ENCODE measurements at places on chromosomes 7 and 10.

GRCh38 chr7:73359746-73360375, 31.9 kb downstream of the FKBP6 start:
- no peak for DNase-seq

- no peak for DNase-seq
Measured at GRCh38 chr7:151449990-151450389, 10.0 kb upstream of the CRYGN start.

DNA sequence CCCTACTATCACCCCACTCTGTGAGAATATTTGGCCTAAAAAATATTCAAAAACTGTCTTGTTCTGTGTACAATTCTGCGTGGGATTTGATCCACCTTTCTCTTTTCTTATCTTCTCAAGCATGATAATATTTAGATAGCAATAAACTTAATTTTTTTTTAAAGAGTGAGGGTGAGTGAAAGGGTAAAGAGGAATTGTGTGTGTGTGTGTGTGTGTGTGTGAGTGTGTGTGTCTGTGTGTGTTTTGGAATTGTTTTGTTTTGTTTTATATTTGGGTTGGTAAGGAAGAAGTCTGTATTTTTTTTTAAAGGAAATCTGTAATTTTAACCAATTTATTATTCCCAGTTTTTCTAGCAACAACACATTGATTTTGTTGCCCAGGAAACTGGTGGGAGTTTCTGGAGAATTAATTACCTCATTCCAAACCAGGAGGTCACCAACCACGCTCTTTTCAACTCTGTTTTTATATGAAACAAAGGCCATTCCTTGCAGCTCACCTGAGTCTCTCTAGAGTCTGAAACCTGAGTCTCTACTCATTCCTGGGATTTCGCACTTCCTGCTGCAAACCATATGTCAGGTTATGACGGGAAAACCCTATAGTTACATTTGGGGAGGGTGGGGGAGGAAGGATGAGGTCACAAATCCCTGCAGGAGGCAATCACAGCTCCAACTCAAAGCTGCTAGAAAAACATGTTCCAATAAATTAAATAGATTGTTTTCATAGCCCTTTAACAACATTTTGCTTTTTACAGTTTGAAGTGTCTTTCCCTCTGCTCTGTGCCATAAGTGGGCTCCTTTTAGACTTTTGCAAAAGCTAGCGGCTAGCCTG, 38.1 kb upstream of the XPNPEP1 start:
- DNase-seq, result peak; percentile 29

DNA sequence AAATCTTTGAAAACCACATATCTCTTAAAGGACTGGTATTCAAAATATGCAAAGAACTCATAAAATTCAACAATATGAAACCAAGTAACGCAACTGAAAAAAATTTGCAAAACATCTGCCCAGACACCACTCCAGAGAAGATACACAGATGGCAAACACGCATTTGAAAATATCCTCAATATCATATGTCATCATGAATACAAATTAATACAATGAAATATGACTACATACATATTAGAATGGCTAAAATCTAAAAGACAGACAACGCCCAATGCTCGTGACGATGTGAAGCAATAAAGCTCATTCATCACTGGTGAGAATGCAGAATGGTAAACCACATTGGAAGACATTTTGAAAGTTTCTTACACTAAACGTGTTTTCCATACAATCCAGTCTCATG, 770.1 kb upstream of the CELF2 start:
- no peak for DNase-seq

DNA sequence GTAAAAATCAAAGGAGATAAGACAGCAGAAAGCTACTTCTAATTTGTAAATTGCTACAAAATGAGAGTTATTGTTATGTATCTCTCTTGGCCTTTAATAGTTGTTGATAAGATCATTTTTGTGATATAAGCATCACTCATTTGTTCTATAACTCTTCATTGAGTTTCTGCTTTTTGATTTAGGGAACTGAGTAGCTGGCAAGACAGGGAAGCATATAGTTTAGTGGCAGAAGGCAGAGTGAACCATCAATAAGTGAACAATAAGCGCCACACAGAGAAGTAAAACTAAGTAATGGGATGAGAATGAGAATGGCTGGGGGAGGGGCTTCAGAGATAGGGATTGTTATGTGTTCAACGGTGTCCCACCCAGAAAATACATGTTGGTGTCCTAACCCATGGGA, 245.4 kb downstream of the ADARB2 start:
- no peak for DNase-seq

GRCh38 chr10:28403090-28403489, 100.2 kb upstream of the MPP7 start:
- DNase-seq, result no peak

DNA sequence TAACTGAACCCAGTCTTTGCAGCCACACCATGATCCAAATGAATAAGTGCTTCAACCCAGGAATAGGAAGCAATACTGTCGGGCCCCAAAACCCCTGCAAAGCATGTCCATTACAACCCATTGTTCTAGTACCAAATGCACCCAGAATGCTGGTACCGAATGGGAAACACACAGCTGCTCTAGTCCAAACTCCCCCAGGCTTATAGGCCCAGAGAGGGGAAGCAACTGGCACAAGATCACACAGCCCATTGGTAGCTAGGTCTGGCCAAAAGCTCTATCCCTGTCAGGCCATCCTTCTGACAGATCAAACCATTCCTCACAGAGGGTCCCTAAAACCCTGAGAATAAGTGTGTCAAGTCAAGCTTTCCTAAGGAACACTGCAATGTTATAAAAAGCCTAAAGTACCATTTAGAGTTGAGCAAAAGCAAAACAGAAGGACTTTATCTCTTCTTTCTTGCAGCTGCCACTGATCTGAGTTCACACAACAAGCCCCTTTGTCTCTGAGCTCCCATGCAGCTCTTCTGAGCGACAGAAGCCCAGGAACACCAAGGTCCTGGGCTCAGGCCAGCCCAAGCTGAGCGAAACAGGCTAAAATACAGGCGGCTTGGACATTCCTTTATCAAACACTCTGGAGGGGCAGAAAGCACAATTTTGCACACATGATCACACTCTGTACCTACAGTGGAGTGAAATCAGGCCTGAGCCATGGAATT, 116.7 kb downstream of the SGMS1 start:
- peak; percentile 77 for DNase-seq

GRCh38 chr7:87170828-87171227, 18.6 kb downstream of the DMTF1 start:
- no peak for DNase-seq

DNA sequence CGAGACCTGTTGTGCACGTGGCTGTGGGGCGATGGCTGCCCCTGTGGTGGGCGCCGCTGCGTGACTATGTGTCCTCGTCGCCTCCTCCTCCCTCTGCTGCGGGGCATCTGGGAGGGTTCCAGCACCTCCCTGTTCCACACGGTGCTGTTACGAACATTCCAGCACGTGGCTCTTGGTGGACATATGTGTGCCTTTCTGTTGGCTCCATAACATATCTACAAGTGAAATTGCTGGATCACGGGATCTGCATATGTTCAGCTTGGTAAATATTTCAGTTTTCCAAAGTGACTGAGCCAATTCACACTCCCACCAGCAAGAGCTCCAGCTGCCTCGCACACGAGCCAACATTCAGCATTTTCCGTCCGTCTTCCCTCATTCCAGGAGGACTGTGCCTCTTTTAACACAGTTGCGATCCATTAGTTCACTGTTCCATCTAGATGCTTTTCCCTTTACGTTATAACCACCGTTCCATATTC, 25.1 kb downstream of the SNX8 start:
- DNase-seq, result no peak

GRCh38 chr7:119903085-119903484, 369.9 kb upstream of the KCND2 start:
- DNase-seq, result no peak
